ENCODE measurements at places on chromosomes 2 and 18.

DNA sequence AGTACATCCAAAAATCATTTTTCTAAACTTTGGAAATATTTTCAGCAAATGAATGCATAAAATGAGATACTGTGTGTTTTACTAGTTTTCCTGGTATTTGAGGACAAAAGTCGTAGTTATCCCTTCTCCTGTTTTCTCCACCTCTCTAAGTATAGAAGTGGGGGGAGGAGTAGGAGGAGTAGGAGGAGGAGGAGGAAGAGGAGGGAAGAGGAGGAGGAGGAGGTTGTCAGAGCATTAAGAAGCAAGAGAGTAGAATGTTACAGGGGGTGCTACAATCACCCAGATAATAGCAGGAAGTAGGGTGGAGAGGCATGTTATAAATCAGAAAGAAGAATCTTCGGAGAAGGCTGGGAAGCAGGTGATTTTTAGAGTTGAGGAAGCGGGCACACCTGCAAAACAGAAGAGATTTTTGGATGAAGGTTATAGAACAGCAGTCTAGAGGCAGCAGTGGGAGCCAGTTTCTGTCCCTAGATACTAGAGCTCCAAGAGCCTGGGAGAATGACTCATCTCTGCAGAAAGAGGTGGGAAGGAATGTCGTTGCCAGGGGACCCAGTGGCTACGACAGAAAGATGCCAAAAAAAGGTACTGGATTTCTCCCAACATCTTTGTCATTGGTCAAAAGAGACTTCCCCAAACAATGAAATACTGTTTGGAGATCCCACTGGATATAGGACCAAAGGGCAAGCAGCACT lies 44.2 kb upstream of the AQP4 start:
- DNase-seq, result no peak

GRCh38 chr18:79866889-79867574 lies 69.3 kb downstream of the KCNG2 start:
- DNase-seq, result no peak

DNA sequence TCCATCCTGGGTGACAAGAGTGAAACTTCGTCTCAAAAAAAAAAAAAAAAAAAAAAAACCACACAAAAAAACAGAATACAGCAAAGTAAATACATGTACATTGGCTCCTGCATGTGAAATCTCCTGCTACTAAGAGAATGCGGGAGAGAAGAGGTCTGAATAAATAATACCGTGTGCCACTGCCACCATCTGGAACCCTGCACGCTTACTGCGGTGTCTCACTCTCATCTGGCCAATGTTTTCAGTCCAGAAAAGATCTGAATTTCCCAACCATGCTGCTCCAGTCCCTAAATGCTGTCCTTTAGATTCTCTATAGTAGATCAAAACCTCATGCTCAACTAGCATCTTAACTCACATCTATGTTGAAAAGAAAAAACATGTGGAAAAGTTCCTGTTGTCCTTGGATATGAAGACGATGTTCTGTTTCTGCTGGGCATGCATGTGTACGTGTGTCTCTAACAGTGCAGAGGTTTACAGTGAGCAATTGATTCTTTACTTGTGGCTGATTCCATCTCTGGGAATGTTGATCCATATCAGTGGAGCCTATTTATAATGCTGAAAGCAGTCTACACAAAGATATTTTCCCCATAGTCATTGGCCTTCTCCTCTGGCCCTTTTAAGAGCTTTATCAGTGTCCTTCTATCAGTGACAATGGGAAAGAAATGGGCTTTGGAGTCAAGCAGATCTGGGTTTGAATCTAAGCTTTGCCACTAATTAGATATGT lies 11.9 kb downstream of the STON1 start:
- DNase-seq, result no peak

GRCh38 chr2:111704246-111704645 lies 179.7 kb downstream of the ANAPC1 start:
- DNase-seq, result no peak

GRCh38 chr2:171320208-171320621 lies 113.6 kb downstream of the METTL8 start:
- no peak for DNase-seq

- DNase-seq, result no peak
These were observed 375.2 kb upstream of the MYT1L start for GRCh38 chr2:2706306-2706705.

GRCh38 chr2:2649109-2650072 lies 318.3 kb upstream of the MYT1L start:
- DNase-seq, result no peak

GRCh38 chr2:145800151-145801091 lies 1280.5 kb upstream of the ZEB2 start:
- no peak for DNase-seq

DNA sequence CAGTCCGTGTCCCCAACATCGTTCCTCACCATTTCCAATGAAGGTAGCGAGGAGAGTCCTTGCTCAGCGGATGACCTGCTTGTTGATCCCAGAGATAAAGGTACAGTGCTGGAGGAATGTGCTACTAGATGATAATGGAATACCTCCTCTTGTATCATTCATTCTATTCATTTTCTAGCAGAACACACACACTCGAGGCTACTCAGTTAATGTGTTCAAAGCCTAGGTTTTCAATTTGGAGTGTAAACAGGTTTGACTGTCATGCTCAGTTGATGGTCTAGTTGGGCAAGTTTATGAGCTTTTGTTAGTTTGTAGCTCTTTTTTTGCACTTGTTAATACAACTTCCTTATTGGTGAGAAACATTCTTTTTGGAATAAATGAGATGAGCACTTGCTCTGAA lies 114.2 kb downstream of the ICA1L start:
- DNase-seq, result no peak

GRCh38 chr2:186302263-186302662 lies 183.8 kb upstream of the ZC3H15 start:
- no peak for DNase-seq

DNA sequence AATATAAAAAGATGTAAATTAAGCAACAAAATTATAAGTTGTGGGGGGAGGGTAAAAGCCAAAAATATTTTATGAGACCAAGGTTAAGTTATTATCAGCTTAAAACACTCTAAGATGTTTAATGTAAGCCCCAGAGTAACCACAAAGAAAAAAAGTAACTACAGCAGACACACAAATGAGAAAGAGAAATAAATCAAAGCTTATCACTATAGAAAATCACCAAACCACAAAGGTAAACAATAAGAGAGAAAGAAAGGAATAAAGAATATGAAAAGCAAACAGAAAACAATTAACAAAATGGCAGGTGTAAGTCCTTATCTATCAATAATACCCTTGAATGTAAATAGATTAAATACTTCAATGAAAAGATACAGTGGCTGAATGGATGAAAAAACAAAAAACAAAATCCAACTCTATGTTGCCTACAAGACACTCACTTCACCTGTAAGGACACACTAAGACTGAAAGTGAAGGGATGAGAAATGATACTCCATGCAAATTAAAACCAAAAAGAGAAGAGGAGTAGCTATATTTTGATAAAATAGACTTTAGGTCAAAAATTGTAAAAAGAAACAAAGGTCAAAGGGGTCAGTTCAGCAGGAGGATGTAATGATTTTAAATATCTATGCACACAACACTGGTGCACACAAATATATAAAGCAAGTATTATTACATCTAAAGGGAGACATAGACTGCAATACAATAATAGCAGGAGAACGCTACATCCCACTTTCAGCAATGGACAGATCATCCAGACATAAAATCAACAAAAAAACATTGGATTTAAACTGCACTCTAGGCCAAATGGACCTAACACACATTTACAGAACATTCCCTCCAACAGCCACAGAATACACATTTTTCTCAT lies 80.7 kb downstream of the PTPN2 start:
- no peak for DNase-seq

DNA sequence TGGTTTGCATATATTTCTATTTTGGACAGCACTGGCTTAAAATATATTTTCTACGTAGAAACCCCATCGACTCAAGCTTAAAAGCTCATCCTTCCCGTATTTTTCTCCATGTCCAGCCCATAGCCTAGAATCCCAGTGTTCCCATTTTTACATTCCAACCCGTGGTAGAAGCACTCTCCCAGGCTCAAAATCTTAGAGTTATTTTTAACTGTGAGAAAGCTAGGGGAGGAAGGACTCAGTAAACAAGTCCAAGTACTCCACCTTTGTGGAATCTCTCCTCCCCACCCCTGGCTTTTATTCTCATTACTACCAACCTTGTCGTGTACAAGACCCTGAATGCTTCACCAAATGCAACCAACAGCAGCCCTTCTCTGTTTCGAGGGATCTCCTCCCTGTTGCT lies 69.8 kb downstream of the KLF7 start:
- DNase-seq, result no peak

DNA sequence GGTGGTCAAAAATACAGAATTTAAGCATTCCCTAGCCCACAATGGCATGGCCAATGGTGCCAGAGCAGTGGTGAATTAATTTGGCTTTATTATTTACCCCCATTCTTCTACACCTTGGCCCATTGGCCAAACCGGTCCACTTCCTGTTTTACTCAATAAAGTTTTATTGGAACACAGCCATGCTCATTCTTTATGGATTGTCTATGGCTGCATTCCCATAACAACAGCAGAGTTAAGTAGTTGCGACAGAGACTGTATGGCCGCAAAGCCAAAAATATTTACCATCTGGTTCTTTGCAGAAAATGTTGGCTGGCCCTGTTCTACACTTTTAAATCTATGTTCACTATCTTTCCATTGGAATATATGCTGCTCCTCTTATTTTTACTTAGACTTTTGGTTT lies 130.3 kb upstream of the CCDC68 start:
- DNase-seq, result no peak

GRCh38 chr2:175525975-175526374 lies 344.5 kb upstream of the ATP5MC3 start:
- DNase-seq, result no peak

- no peak for DNase-seq
These were observed 26.3 kb downstream of the CTIF start for GRCh38 chr18:48565105-48565504.

GRCh38 chr18:35938562-35938961 lies 33.9 kb upstream of the RMP24 start:
- no peak for DNase-seq

DNA sequence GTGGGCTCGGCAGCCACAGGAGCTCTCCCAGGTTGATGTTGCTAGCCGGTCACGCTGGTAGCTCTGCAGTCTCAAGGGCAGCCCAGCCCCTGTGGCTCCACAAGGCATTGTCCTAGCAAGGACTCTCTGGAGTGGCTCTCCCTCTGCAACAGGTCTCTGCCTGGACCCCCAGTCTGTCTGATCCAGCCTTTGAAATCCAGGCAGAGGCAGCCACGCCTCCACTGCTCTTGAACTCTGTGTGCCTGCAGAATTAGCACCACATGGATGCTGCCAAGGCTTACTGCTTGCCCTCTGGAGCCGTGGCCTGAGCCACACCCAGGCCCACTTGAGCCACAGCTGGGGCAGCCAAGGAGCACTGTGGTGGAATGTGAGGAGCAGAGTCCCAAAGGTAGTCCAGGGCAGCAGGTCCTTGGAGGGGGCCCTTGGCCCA lies 43.0 kb upstream of the FAHD2A start:
- no peak for DNase-seq

GRCh38 chr2:101387151-101387834 lies at the start of gene CREG2:
CREG2 (minus strand) TSS chr2:101387503; CDS start chr2:101387457, 46 bp downstream.
- peak; percentile 33 for DNase-seq

- DNase-seq, result no peak
These were observed 101.6 kb upstream of the TEX51 start for GRCh38 chr2:126796931-126797621.

- no peak for DNase-seq
These were observed 47.2 kb downstream of the MGAT4A start for GRCh38 chr2:98683728-98684127.

DNA sequence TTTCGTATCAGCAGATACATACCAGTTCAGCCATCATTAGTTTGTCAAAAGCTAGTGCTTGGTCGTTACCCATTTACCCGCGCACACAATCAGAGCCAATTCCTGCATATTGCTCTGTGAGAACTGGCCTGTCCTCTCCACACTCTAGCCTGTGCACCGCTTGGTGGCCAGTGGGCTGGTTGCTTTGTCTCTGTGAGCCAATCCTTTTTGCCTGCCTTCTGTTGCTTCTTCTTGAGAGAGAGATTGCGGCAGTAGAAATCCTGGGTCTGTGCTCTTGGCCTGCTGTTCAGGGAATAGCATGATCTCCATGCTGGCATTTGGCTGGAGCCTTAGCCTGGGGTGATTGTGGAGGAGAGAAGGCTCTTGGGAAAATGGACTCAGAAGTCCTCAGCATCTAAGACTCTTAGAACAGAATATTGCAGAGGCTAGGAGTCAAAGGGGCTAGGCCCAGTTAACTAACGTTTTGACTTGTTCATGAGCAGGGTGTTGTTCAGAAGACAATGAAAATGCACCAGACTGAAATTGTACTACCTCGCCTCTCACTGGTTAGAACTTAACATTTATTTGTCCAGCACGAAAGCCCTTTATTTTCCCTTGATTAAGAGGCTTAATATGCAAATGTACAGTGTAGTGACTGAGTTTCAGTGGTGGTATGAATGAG lies 37.1 kb downstream of the MAP4K4 start:
- DNase-seq, result no peak

GRCh38 chr2:221514305-221515040 lies 57.6 kb downstream of the EPHA4 start:
- DNase-seq, result no peak

- DNase-seq, result no peak
These were observed 54.0 kb downstream of the PELI1 start for GRCh38 chr2:64090264-64090663.

DNA sequence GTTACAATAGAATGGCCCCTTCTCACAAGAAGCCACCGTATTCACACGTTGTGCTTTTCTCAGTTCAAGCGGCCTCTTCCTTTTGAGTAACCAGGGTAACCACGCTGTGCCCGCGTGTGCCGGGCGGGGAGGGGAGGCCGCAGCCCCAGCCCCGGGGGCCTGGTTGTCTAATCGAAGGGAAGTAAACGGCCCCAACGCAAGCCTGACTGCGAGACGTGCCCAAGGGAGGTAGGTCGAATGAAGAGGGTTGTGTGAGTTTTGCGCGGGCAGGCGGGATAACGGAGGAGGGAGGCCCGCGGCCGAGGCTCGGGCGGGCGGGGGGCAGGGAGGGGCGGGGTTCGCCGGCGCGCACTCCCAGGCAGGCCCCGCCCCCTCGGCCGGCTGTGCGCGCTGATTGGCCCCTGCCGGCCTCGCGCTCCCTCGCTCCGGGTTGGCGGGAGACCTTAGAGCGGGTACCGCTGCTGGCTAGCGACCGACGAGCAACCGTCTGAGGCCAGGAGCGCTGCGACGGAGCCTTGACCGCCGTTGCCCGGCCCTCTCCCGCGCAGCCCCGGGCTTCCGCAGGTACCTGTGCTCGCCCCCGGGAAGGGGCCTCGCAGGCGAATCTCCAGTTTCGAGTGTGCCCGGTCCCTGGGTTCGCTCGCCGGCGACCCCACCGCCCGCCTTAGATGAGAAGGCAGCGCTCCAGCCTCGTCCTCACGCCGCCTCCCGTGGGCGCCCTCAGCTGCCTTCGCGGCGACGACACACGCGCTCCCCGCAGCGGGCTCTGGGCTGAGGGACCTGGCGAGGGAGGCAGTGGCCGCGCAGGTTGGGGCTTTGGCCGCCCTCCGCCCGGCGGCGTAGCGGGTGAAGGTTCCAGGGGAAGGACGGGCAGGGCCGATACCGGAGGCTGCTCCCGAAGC lies at the start of gene SPDYA:
Gene SPDYA, plus strand, starts transcription at position 451 of the 902 bp plus-strand sequence. CDS start 5,181 bp downstream, outside the sequence.
- peak; percentile 81 for DNase-seq

Data from CD4-positive, alpha-beta T cell treated with Interleukin-15 for 1 hour (primary cell).